ENCODE measurements at places on chromosomes 1 and 21.
A peak's percentile ranks its signal among the peaks of the same experiment; 100 is the strongest.

- no peak for DNase-seq
These were observed 13.1 kb downstream of the CACNA1S start for GRCh38 chr1:201098992-201099677.

DNA sequence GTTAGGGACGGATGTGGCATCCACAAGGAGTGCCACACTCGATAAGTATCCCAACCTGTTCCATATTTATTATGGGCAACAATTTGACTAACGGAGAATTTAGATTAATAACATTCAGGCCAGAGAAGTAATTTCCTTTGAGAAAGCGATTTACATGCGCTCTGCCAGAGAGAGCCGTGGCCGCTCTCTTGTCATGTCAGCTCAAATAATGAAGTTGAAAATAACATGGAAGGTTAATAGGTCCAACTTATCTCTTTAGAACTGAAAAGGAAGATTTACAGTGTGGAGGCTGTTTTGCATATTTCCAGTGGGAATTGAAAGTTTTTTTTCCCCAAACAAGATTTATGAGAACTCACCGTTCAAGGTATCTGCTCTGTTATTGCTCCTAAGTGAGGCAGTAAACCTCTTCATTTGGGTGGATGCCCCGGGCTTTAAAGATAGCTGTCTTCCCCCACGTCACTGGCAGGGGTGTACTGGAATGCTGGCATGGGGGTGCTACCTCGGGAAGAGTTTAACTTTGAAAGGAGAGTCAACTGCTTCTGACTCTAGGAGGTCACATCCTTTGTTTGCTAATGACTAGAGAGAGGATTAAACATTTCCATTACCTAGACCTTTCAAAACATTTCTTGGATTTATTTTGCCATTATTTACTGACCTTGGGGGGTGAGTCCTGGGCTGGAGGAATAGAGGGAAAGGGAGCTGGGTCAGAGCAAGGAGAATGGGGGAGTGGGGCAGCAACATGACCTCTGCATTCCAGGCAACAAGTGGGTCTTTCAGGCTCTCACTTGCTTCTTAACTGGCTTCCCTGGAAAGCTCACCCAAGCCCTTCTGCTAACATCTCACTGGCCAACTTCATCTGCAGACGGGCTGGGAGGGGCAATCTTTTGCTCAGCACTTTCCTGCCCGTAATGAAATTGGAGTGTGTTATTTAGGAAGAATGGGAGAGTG lies 204.2 kb downstream of the CAMTA1 start:
- DNase-seq: no peak

GRCh38 chr1:197178998-197179397 lies 32.5 kb upstream of the ASPM start:
- no peak for DNase-seq

GRCh38 chr21:33169359-33169758 lies 60.4 kb upstream of the IFNAR2 start:
- DNase-seq: no peak

DNA sequence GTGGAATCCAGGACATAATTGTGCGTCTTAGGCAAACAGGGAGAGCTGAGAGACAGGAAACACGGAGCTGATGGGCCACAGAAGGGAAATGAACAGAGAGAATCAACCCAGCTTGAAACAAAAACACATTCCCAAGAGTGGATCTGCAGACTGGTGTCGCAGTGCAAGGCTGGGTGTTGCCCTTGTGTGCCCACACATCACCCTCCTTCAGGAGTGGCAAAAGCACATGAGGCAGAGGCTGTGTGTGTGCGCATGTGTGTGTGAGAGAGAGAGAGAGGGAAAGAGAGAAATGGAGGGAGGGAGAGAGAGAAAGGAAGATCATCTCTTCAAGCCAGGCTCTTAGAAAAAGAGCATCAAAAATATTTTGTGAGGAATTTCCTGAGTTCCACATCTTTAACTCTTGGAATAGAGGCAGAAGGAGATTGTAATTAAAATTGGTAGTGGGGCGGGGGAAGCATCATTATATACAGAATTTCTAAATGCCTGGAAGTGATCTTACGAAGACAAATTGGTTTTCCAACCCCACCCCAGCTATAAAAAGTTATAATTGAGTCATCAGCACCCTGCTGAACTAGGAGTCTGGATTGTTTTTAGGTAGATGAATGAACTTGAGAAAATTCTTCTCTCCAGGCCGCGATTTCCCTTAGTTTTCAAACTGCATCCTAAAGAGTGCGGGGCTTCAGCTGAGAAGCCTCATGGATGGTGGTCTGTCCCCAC lies 480.7 kb downstream of the NPHP4 start:
- DNase-seq: no peak

DNA sequence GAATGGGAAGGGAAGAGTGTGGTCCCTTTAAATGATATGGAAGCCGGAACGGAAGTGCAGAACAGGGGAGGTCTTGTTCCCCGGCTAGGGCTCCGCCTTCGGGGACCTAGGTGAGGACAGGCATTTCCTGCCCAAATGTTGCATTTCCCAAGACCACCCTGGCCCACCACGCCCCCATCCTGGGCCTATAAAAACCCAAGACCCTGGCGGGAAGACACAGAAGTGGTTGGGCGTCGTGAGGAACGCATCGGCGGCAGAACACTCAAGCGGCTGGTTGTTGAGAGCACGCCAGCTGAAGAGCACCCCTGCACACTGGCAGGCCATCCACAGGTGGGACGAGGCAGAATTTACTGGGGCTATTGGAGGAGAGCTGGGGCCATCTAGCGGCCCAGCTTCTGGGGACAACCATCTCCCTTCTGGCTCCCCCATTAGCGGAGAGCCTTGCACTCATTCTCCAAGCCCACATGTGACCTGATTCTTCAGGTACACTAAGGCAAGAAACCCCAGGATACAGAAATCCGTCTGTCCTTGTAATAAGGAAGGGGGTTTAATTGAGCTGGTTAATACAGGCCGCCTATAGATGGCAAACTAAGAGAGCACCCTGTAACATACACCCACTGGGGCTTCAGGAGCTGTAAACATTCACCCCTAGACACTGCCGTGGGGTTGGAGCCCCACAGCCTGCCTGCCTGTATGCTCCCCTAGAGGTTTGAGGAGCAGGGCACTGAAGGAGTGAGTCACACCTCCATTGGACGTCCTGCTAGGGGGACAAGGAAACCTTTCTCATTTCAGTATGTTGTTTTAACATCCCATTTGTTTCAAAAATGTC lies 1327.9 kb downstream of the BRINP3 start:
- no peak for DNase-seq

GRCh38 chr1:241531195-241532161 lies 700 bp upstream of the KMO start:
- DNase-seq: peak; percentile 84

GRCh38 chr1:100361511-100362089 lies 9.3 kb downstream of the CDC14A start:
- no peak for DNase-seq

DNA sequence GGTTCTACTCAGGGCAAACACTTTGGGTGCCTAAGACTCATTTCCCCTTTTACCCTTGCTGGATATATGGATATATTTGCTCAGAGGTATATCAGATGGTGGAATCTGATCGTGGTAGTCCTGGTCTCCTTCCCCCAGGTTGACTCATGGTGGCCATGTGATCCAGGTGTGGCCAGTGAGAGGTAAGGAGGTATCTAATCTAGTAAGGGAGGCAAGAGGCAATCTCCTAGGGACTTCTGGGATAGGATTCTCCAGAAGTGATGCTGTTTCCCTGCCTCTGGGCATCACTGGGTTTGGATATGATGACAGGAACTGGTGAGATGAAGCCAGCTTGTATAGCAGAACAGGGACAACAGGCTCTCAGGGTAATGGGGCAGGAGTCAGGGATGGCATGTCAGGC lies 8.5 kb upstream of the DENND2D start:
- DNase-seq: no peak

DNA sequence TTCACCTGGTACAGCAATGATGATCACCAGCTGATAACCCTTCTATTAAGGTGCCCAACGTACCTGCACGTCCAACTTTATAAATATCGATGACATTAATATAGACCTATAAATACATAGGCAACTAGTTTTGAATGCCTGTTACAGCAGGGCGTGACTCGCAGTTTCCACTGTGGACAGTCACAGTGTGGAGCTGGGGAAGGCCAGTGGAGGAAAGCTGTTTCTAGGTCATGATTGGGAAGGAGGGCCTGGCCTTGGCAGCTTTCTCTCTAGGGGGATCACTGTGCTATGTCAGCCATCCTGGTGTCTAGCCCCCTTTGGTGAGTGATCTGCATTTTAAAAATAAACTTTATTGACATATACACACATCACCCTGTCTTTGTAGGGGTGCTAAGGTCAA lies 4.4 kb upstream of the PRDM15 start:
- DNase-seq: no peak

DNA sequence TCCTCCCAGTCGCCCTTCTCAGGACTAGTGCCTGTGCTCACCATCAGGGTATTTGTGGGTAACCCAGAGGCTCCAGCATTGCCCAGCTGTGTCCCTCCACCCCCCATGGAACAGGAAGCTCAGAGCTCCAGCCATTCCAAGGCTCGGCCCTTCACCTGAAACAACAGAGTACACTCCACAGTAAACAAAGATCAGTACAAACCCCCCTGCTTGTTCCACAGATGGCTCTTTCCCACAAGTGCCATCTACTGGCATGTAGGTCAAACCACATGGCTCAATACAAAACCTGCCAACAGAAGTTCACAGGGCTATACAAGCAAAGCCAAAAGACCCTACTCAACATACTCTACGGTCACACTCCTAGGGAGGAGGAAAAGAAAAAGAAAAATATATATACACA lies 258.7 kb downstream of the AGBL4 start:
- no peak for DNase-seq

DNA sequence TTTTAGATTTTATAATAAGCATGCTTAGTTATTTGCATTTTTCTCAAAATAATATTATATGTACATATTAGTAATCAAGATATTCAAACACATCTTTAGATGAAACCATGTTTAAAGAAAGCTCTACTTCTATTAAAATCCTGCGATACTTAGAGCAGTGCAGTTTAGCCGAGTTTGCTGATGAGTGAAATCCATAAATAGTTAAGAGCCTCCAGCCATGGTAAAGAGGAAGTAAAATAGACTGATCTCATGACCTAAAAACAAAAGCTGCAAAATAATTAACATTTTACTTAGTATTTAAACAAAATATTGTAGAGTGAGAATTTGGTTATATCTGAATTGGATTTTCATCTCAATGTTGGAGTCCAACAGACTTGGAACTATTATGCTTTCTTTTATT lies 147.4 kb upstream of the NRIP1 start:
- DNase-seq: no peak

DNA sequence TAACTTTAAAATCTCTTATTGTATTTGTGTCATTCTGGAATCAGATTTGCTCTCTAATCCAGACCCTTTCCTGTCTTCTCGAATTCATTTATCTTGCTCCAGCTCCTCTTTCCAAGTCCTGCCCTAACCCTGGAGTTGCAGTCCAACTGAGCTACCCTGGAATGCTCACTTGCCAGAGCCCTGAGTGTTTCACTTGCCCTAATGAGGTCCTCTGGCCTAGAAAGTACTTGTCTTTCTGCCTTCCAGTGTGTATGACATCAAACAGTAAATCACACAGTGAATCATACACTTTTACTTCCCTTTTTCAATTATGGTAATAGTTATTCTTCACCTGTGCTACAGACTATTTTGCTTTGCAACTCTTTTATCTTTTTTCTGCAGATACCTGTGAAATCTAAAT lies 96.9 kb downstream of the NEK7 start:
- DNase-seq: no peak

- no peak for DNase-seq
These were observed 1.2 kb downstream of the KDM4A start for GRCh38 chr1:43651188-43651587.

- no peak for DNase-seq
These were observed 45.8 kb upstream of the DMRTB1 start for GRCh38 chr1:53413175-53414001.

- DNase-seq: peak; percentile 57
These were observed 1.2 kb downstream of the HHIPL2 start for GRCh38 chr1:222546548-222547259.

DNA sequence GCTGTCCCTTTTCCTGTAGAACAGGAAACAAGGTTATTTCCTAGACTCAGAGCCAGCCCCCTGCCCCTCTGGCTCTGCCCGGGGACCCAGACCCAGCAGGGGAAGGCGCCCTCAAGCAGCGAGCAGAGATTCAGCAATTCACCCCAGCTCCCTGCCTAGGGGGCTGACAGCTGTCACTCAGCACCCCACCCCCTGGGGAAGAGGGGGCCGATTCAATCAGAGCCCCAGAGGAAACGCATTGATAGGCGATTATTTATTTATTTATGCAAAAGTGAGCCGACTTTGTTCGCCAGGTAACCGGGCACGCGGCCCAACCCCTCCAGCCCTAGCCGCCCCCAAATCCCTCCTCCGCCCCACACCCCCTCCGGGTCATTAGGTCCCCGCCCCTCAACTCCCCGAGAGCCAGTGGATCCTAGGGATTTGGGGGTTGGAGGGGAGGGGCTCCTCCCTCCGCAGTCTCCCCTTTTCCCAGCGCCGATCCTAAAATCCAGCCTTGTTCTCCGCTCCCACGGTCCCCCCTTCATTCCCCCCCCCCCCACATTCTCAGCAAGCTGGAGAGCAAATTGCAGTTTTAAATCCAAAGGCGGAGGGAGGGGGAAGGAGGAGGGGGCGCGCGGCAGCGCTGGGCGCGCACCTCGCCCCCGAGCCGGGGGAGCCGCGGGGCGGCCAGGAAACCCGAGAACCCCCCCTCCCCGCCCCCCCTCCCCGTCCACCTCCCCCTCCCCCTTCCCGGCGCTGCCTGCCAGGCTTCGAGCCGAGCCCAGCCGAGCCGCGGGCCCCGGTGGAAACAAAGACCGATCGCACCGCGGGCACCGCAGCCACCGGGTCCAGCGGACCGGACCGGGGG lies 1.3 kb downstream of the AHDC1 start:
- DNase-seq: peak; percentile 47

- DNase-seq: no peak
These were observed 1.8 kb upstream of the CSMD2 start for GRCh38 chr1:34166625-34167361.

- DNase-seq: no peak
These were observed 3.2 kb downstream of the F3 start for GRCh38 chr1:94538243-94538827.

DNA sequence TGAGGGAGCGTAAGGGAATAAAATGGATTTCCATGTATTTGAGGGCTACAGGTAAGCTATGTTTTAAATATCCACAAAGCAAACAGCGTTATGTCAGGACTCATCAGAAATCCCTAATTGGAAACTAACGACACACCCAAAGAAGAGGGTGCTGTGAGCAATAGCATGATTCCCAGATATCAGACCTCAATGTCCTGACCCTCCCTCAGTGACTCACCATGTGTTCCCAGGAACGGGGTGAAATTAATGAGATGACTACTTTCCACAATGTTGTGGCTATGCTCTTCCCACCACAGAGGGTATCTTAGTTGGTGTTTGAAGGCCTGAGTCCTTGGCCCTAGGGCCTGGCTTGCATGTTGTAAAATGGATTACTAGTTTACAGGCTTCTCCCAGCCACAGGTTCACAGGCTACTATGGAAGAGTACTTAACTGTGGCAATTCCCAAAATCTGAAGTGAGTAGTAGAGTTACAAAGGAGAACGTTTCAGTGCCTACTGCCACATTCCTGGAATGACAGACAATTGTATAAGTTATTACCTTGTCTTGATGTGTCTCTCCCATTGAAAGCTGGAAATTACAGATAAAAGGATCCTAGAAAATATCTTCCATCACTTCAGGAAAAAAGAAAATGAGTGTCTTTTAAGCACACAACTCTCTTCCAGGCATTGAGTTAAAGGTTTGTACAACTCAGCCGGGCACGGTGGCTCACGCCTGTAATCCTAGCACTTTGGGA lies 1.7 kb upstream of the KRTAP11-1 start:
- DNase-seq: no peak

Data from NCI-H345 (cell line).